ENCODE measurements at places on chromosomes 4 and X.
A peak's percentile ranks its signal among the peaks of the same experiment; 100 is the strongest.

DNA sequence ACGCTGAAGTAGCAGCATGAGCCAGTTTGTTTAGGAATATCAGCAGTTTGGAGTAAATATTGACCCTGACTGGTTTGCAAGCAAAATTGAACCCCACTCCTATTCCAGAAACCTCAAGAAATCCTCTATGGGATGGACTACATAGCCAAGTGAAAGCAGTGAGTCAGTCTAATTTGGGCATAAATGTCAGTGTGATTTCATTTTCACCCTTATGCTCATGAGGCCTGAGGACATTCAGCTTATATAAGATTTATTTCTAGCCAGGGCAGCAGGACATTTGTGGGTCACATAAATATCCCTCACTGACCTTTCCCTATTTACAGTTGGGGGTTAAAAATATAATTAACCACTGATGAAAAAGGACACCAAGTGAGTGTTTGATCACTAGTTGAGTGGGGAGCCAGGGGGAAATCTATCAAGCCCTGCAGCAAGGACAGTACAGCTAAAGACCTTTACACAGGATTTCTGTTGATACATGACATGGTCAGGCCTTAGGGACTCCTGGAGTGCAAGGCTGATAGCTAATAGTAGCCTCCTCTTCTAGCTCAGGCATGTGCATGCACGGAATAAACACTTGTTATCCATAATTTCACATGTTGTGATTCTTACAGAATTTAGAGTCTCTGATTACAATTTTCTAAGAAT, 996.9 kb upstream of the GRIA3 start:
- no peak for DNase-seq

- DNase-seq: no peak
Observed at GRCh38 chrX:27815209-27815608, 7.4 kb downstream of the MAGEB10 start.

- DNase-seq: peak; percentile 9
Observed at GRCh38 chr4:183182873-183183725, 84.0 kb downstream of the WWC2 start.

- DNase-seq: no peak
Observed at GRCh38 chr4:38952017-38952416, 80.2 kb downstream of the TMEM156 start.

DNA sequence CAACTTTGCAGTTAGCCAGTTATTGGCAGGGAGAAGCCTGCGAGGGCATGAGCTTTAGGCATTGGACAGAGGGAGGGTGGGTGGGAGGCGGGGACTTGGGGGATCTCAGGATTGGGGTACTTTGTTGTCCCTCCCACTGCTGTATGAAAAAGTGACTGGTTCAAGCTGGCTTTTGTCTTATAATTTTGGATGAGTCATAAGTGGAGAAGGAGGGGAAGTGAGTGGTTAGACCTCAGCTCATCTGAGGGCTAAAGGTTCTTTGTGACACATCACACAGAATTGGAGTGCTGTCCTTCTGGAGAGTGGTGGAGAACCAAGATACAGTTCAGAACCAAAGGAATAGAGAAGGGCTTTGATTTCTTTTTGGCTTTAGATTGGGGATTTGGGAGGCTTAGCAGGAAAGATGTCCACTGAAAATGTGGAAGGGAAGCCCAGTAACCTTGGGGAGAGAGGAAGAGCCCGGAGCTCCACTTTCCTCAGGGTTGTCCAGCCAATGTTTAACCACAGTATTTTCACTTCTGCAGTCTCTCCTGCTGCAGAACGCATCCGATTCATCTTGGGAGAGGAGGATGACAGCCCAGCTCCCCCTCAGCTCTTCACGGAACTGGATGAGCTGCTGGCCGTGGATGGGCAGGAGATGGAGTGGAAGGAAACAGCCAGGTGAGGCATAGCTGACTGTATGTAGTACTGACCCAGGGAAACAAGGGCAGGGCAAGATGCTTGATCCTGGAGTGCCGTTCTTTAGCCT, at the start of gene SLC4A4:
TSS of gene SLC4A4 (plus strand) at position 175 of the 748 bp plus-strand sequence.
- DNase-seq: no peak

GRCh38 chrX:14630733-14631132, 101.4 kb downstream of the GLRA2 start:
- no peak for DNase-seq

- DNase-seq: no peak
Observed at GRCh38 chr4:52094376-52095145, 43.5 kb downstream of the SPATA18 start.

DNA sequence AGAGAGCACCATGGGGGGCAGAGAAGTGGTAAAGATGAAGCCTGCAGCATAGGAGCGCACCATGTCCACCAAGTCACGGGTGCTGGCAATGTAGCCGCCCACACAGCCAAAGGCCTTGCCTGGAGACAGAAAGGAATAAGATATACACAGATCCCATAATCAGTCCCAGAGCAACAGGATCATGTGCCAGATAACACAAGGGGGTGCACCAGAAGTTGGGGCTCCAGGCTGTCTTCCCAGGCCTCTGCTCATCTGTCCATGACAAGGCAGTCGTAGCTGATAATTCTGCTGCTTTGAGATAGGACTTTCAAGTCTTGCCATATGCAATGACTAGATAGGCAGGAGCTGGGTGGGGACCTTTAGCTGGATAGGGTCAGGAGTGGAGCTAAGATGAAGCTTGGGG, 14.7 kb downstream of the APEX2 start:
- DNase-seq: no peak

- DNase-seq: no peak
Observed at GRCh38 chrX:97563531-97564133, 679.9 kb downstream of the RPA4 start.

DNA sequence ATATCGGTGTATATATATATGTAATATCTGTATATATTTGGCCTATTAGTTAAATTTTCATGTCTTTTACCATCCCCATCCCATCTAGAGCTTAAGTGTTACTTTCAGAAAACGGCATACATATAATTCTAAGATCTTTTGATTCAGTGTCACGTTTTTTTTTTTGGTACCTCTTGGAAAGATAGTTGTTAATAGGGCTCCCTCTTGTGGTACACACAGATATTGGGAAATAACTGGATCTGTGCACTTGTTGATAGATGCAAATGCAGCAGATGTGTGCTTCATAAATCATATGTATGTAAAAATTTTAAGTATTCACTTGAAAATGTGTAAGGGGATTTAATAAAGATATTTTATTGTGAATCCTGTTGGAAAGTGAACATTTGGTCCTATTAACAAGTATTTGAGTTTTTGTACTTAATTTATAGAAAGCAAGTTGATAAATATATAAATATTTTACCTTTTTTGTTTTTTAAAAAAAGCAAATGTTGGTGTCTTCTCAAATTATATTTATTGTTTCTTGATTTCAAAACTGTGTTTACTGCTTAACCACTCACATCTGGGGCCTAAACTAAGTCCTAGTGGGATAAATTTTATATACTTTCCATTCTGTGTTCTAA, 74.7 kb downstream of the PAQR3 start:
- peak; percentile 6 for DNase-seq

- DNase-seq: no peak
Observed at GRCh38 chr4:188941524-188942119, 802.4 kb downstream of the TRIML1 start.

DNA sequence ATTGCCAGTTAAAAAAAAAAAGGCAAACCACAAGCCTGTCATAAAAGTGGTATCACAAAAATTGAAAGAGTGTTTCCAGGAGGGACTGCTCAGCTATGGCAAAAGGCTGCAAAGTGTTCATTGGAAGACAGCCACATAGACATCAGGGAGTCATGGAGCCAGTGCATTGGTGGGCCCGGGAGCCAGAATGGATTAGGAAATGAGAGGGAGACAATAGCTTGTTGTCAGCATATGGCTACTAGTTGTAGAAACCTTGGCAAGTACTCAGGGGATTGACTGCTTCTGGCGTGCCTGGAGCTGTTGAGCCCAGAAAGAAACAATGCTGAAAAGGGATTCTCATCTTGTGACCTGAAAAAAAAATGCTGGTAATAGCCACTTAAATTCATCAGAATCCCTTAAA, 5.0 kb downstream of the GAR1 start:
- no peak for DNase-seq

DNA sequence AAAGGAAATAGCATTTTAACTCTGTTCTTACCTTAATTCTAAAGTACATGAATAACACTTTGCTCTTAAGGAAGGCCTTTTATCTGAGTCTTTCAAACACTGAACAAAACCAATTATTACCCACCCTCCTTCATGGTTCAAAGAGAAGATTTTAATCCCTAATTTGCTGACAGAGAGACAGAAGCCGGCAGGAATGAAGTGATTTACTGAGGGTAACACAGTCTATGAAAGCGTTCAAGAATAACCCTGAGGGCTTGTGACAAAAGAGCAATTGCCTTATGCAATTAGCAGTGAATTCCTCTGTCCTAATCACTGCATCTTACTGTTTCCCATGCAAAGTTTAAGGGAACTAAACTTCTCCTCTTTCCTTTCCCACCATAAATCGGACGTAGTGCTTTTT, 144.1 kb downstream of the PACRGL start:
- no peak for DNase-seq

- DNase-seq: no peak
Observed at GRCh38 chrX:110436523-110436922, 77.9 kb downstream of the RTL9 start.

DNA sequence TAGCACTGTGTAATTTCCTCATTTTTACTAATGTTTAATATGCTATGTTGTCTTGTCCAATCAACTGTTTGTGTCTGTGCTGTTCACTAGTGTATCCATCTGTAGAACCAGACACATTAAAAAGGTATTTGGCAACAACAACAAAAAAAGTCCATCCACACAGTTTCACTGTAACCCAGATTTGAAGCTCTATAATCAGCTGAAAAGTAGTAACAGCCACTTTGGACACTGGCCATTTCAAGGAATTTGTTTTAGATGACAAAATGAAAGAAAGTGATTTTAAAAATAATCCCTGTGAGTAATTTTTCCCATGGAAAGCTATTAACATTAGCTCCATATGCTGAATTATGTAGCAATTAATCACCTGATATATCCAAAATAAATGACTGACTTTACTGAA, 2.2 kb upstream of the FBXL5 start:
- DNase-seq: no peak

- no peak for DNase-seq
Observed at GRCh38 chr4:110415041-110415440, 60.9 kb upstream of the ENPEP start.
